Stimulated activated CD4-positive, alpha-beta T cell treated with anti-CD3 and anti-CD28 coated beads, Interleukin-4, amount 100 ng/mL, for 48 hours (primary cell): ENCODE measurements at places on chromosomes 16 and 17.

DNA sequence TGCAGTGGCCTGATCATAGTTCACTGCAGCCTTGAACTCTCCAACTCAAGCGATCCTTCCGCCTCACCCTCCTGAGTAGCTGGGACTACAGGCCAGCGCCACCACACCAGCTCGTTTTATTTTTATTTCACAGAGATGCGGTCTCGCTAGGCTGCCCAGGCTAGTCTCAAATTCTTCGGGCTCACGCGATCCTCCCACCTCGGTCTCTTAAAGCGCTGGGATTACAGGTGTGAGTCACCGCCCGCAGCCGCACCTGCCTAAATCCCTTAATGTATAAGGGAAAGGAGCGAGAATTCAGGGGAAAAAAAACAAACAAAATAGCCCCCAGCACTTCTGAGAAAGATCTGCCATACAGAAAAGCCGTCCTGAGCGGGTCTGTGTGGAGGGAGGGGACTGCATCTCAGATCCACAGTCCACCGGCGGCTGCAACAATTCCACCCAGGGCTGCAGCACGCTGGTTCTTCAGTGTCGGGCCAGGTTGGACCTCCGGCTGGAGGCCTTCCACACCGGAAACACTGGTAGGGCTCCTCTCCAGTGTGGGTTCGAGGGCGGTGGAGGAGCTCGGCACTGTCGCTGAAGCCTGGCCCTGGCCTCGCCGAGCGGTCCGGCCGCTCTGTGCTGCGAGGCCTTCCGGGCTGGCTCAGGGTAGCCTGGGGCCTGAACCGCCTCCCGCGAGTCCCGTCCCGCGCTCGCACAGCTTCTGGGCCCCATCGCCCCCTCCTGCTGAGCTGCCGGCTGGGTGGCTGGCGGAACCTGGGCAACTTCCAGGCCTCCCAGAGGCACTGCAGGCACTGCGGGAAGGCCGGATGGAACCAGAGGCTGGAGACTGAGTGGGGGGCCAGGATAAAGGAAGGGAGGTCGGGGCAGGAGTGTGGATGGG is 7.0 kb downstream of the ZNF843 start:
- DNase-seq = no peak

DNA sequence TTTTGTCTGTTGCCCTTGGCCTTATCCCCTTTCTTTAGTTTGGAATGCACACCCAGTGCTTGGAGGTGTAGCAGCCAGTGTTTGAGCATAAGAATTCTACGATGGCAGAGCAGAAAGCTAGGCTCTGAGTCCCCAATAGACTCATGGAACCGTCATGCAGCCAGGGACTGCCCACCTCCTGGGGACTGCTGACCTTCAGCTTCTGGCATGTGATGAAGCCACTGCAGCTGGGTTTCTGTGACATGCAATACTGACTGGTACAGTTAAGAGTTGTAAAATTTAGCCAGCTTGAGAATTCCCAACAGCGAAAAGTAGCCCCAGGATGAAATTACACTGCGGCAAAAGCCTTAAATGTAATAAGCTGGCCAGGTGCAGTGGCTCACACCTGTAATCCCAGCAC is 9.0 kb upstream of the MAP3K14 start:
- no peak for DNase-seq

GRCh38 chr16:80837533-80838147 is 33.2 kb upstream of the CDYL2 start:
- no peak for DNase-seq

DNA sequence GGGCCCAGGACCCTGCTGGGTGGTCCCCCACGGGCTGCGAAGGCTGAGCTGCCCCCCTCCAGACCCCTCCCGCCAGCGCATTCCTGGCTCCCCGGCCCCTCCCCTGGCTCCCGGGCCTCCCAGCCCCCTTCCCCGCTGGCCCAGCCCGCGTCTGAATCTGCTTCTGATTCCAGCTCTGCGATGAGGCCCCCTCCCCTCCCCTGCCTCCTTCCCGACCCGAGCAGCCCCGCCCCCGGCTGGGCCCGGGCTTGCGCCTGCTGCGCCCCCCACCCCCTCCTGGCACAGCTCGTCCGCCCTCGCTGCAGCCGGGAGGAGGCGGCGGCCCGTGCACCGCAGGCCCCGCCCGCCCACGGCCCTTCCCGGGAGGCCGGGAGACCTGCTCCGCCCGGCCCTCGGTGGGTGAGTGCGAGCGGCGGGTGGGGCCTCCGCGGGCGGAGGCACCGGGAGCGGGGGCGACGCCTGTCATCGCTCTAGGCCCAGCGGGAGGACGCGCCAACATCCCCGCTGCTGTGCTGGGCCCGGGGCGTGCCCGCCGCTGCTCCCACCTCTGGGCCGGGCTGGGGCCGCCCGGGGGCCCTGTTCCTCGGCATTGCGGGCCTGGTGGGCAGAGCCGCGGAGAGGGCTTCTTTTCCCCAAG is at the start of gene NTN3:
TSS of gene NTN3 (plus strand) at position 282 of the 637 bp plus-strand sequence. CDS start 405 bp downstream, outside the sequence.
- no peak for DNase-seq

- no peak for DNase-seq
Measured at GRCh38 chr17:81019563-81020442, 15.1 kb upstream of the BAIAP2 start.
